ENCODE measurements at places on chromosomes 1 and 21.

DNA sequence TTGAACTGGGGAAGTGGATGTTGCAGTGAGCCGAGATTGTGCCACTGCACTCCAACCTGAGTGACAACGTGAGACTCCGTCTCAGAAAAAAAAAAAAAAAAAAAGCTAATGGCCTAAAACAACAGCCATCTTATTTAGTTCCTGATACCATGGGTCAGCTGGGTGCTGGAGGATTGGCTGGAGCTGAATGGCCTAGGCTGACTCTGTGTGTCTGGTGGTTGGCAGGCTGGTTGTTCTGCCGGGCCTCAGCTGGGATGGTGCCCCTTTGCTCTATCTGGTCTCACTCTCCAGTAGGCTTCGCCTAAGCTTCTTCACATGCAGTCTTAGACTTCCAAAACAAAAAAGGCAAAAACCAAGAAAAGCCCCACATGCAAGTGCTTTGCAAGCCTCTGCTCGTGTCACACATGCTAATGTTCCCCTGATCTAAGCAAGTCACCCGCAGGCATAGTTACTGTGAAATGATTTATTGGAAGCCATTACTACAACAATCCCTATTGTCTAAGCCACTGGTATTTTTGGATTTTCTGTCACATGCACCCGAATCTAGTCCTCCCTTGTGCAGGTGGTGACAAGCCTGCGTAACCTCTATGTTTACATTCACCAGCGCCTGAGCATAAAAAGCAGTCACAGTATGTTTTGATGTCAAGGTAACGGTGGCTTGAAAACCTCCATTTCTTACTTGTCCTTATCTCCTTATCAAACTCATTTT is 39.6 kb upstream of the KANK4 start:
- DNase-seq = no peak

DNA sequence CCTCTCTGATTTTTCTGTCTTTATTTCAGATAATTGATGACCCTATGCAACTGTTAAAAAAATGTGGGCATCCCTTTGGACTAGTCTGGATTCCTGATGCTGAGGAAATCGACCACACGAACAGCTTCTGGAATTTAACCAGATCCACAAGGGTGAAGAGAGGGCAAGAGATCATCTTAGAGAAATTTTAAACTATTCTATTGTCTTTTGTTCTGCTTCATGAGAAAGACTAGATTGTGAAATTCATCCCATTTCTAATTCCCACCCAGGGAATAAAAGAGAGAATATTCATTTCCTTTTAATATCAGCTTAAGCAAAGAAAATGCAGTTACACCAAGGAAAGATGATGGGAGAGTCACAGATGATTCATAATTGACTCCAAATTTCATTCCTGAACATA is 71.8 kb downstream of the DUSP10 start:
- DNase-seq = no peak

GRCh38 chr1:1989789-1990188 is 13.8 kb downstream of the CFAP74 start:
- no peak for DNase-seq

GRCh38 chr1:110728388-110729001 is 53.8 kb upstream of the KCNA3 start:
- DNase-seq = no peak

DNA sequence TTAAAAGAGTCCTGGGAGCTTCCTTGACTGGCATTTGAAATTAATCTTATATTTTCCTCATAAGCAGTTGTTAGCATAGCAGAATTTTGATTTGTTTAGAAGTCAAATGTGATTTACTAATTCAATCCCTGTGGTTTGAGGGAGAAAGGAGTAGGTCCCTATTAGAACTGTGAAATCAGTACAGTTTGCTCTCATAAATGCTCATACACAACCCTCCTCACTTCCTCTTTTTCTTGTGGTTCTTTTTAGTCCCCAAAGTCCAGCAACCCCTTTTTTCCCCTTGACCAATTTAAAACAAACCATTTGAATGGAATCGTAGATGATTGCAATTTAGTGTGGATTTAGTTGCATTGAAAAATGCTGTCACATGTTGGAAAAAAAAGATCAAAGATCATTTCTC is 9.2 kb upstream of the IFI44 start:
- no peak for DNase-seq

DNA sequence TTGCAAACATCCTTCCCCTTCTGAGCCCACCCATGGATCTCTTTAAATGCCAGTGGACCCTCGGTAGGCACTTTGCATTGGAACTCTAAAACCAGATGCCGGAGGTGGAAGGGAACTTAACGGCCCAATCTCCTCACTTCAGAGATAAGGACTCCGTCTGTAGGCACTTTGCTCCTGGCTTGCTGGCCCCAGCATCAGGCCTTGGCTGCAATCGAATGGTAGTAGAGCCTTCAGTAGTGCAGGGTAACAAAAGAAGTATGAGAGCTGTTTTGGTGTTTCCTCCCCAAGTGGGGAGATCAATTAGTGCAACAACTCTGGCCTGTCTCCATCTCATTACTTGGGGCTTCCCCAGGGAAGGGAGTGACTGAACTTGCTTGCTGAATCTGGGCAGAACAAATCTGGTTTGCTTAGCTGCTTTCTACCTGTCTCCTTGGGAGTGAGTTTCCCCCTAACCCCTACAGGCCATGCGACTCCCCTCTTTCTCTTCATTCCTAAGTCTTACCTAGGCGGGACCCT is 70.8 kb downstream of the TENT5C start:
- DNase-seq = no peak

DNA sequence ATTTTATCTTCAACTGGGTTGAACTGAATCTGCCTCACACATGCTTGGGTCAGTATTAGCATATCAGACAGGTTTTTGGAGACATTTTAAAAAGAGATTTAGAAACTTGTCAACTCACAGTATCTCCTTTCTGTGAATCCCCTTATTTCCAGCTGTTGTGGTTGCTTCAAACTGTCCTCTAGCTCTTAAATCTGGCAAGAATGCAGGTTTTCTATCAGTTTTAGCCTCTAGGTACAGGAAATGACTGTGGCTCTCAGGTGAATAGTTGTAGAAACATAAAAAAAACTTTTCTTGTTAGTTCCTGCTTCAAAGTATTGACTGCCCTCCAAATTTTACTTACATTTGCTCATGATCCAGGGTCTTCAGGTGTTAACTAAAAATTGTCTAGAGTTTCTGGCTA is 495.7 kb upstream of the TMPRSS15 start:
- no peak for DNase-seq

DNA sequence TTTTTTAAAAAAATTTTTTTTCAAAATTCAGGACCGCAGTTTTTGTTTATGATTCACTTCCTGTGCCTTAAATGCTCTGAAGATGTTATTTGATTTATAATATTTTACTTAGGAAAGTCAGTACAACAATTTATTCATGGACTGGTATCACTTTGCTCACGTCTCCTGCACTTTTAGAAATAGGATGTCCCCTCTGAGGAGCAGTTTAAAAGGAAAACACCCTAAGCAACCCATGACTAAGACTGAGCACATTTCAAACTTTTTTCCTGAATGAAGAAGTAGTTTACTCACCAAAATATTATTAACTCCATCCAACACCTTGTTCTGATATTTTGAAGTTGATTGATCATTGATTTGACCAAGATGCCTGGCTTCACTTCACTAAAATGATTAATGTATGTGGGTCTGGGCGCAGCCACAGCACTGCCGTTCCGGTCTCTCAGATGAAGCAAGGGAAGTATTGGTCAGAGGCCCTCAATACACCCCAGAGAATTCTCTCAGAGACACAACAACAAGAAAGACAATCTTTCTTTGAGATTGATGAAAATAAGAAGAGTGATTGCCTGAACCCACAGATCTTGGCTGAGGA is 223.9 kb downstream of the TGFB2 start:
- no peak for DNase-seq

DNA sequence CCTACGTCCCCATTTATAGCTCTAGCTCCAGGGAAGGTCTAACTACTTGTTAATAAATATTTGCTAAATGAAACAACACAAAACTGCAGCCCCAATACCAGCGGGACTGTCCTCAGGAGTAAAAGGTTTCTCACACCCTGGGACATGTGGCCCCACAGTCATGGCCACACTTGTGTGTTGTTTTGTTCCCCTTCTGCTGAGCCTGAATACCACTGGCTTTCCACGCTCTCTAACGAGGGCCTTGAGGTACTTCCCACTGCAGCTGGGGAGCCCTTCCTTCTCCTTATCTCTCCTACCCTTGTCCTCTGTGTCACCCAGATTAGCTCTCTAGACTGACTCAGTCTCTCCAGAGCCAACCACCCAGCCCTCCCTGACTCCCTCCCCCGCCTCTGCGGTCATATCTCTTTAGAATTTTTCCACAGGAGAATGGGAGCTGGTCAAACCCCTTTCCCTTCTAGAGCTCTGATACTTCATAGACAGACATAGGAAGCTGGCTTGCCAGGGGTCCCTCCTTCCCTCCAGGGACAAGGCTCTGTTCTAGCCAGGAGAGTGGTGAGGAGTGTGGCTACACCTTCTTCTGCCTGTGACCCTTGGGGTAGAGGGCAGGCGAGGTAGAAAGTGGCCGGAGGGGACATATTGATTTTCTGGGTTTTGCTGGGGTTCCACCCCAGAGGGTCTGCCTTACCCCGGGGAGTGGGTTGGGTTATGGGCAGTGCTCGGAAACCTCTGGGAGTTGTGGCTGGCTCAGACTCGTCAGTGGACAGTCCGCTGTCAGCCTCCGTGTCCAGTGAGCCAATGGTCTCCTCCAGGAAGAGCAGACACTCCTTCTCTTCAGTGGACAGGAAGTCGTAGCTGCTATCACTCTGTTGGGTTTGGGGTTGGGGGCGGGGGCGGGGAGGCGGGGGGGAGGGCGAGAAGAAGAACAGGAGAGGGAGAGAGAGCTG is 8.1 kb downstream of the C1orf116 start:
- no peak for DNase-seq

GRCh38 chr1:216627252-216627651 is 96.0 kb downstream of the ESRRG start:
- no peak for DNase-seq

- DNase-seq = no peak
Observed at GRCh38 chr1:228818928-228819630, 83.8 kb downstream of the RHOU start.

GRCh38 chr1:182304218-182304617 is 87.4 kb downstream of the GLUL start:
- no peak for DNase-seq

DNA sequence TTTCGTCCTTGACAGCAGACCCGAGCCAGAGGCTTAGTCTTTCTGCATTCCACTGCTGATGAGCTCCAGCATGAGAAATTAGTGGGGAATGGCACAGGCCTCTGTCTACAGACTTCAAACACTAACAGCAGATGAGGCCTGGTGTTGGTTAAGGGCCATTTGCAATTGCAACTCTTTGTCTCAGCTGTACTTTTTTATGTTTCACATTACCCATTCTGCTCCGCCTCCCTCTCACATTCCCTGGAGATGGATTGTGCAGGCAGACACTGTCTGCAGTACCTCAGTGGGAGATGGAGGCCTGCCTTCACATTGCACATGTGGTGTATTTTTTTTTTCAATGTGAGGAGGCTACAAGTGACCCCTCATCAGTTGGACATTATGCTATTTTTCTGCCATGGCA is 370.2 kb downstream of the DUSP10 start:
- DNase-seq = no peak

- DNase-seq = peak; percentile 47
Observed at GRCh38 chr1:151613282-151613780, 1.5 kb downstream of the SNX27 start.

DNA sequence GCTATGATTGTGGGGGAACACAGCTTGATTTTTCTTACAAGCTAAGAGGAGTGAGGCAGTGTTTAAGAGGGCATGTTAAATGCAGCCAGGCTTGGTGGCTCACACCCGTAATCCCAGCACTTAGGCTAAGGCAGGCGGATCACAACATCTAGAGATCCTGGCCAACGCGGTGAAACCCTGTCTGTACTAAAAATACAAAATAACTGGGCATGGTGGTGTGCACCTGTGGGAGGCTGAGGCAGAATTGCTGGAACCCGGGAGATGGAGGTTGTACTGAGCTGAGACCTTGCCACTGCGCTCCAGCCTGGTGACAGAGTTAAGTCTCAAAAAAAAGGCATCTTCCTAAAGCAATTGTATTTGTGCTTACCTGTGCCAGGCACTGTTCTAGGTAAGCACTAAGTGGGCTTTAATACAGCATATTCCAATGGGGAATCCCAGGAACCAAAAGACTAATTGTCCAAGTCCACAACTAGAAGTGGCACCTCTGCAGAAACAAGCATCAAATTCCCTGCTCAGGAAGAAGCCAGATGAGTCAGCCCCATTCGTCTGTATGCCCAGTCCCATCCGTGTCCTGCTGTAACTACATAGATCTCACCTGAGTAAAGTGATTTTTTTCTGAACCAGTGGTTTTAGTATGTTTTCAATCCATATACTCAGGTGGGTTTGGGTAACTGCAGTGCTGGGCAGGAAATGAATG is 4.6 kb downstream of the RCC1 start:
- DNase-seq = no peak

DNA sequence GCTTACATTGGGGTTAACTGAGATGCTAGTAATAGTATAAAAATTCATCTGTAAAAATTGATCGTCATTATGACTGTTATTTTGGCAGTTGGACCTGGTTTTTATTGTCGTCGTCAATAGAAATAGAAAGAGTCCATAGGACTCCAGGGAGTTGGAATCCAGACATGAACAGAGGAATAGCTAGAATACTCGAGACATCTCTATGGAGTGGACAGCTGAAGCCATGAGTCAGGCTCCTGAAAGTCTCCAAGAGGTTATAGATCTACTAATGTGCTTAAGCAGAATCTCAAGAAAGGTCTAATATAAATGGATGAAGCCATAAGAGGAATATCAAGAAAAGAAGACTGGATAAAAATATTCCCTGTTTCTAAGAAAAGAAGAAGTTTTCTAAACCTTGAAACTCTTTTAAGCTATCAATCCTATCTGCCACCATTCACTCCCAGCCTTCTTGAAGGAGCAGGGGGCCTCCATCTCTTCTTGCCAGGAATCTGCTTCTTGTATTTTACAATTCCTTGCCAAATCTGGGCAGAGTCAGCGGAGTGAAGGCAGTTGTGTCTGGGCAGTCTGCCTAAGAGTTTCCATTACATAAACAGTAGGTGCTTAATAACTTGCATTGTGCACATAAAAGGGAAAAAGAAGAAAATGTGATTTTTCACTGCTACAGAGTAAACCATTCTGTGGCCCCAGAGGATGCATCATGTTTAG is 163.3 kb downstream of the ST6GALNAC5 start:
- no peak for DNase-seq

- DNase-seq = no peak
Observed at GRCh38 chr1:167790117-167790516, 68.3 kb downstream of the MPZL1 start.

DNA sequence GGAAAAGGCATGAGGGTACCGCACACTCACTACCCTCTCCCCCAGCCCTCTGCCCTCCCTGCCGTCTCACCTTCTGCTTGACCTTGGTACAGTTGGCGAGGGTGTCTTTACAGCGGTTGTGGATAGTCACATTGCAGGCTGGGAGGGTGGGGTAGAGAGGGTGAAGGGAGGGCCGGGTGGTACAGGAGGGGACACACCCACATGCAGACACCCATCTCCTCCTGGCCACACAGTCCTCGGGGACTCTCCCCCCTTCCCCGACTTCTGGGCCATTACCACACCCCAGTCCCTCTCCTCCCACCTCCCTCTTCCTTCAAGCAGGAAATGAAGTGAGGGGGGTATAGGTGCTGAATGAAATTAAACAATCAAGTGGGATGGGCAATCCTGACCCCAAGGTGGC is 11.6 kb downstream of the ARHGEF2 start:
- no peak for DNase-seq

All from D341Med (cell line).